SK-N-MC (cell line): ENCODE measurements at places on chromosomes 6 and 20.
A peak's percentile ranks its signal among the peaks of the same experiment; 100 is the strongest.

DNA sequence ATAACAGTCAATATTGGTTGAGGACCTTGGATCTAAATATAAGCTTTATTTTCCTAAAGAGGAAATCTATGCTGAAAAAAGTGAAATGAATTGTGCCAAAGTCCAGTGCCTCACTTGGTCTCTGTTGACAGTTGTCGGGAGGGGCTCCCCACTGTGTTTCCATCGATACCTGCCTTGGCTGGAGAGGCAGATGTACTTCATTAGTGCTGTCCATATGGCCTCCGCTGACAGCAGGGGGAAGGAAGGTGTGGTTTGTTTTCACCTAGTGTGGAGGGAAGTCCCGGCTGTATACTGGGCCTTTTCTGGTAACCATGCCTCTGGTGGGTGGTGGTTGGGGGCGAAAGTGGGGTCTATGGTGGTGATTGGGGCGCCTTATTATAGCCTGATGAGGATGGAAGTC is 42.7 kb downstream of the CD2AP start:
- no peak for DNase-seq

- DNase-seq, result no peak
Observed at GRCh38 chr6:34070315-34071135, 75.4 kb downstream of the GRM4 start.

- no peak for DNase-seq
Observed at GRCh38 chr6:73028124-73028766, 197.1 kb downstream of the KHDC1L start.

- DNase-seq, result no peak
Observed at GRCh38 chr6:105028898-105029297, 72.0 kb downstream of the LIN28B start.

DNA sequence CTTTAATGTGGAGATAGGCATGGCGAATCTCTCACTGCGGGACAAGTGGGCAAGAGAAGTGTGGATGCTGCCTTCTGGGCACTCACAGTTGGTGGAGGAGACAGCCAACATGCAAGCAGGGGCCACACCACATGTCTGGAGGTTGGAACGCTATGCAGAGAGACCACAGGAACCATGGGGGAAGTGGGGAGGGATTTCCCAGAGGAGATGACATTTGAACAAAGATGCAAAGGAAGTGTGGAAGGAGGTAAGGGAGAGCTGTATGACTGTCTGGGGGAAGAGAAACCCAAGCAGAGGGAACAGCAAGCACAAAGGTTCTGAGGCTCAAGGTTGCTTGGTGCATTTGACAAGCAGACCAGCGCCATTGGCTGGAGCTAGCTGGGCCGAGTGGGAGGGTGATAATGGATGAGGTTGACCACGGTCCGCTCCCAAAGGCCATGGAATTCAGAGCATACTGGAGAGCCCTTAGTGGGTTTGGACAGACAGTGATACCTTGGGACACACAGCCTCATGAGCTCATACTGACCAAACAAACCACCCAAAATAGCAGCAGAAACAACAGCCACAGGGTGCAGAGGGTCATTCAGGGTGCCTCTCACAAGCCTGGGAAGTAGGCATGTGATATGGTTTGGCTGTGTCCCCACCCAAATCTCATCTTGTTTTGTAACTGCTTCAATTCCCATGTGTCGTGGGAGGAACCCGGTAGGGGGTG is 7.6 kb upstream of the FAM110A start:
- DNase-seq, result no peak

- DNase-seq, result no peak
Observed at GRCh38 chr20:48843057-48843806, 15.4 kb upstream of the PREX1 start.

DNA sequence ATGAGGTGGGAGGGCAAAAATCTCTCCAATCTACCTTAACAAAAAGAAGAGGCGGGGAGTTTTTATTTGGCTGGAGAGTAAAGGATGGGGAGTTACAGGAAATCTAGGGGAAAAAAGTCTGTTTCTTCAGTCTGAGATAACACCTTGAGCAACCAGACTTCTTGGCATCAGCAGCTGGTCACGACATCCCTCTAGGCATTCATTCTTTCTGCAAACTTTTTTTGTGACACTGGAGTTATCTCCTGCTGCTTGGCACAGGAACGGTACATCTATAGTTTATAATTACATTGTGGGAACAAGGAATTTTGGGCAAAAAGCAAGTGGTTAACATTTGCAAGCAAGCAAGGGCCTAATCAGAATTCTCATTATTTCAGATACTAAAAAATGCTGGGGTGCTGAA is 50.6 kb upstream of the IFNGR1 start:
- DNase-seq, result no peak

DNA sequence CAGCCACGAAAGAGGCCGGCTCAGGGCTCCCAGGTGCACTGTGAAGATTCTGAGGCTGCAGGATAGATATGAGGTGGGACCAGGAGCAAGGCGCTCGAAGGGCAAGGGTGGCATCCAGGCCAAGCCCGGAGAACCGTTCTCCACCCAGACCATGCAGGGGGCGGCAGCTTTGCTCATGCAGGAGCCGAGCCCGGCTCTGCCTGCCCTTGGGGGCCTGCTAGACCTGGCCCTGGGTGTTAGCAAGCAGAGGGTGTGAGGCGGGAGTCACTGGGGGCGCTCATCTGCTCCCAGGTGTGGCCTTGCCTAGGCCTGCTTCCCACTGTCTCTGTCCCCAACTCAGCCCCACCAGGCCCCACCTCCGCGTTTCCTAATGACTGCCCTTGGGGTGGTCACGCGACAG is 59.4 kb downstream of the WDR27 start:
- no peak for DNase-seq

GRCh38 chr20:55283889-55284288 is 721.4 kb downstream of the CBLN4 start:
- no peak for DNase-seq

DNA sequence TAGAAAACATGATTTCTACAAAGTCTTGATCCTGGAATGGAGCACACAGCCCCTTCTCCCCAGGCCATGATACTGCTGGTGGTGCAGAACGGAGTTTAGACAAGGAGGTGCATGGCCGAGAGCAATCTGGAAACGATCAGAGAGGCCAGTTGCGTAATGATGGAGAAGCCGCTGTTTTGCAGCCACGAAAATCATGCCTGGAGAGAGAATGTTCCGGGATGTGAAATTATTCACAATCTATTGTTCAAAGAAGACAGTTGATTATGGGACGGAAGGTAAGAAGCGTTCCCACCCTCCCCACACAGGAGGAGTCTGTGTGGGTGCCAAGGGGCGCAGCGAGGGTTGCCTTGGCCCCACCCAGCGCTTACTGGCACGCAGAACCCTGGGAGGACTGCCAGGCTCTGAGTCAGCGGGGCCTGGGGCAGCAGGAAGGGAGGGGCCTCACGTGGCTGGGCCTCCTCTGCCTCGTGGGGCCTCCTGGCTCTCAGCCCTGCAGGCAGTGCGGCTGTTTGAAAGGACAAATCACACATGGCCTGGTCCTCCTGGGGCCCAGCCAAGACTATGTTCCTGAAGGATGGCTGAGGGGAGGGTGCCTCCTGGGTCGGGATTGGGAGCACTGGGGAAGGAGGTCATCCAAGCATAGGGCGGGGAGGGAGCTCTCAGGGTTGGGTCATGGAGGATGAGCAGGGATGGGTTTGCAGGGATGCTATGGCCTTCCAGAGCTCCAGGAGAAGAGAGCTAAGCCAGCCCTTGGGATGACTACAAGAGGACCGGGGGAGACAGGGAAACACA is 8.7 kb upstream of the AP5S1 start:
- peak; percentile 94 for DNase-seq

GRCh38 chr6:3911614-3912336 is 62.6 kb downstream of the FAM50B start:
- DNase-seq, result no peak

DNA sequence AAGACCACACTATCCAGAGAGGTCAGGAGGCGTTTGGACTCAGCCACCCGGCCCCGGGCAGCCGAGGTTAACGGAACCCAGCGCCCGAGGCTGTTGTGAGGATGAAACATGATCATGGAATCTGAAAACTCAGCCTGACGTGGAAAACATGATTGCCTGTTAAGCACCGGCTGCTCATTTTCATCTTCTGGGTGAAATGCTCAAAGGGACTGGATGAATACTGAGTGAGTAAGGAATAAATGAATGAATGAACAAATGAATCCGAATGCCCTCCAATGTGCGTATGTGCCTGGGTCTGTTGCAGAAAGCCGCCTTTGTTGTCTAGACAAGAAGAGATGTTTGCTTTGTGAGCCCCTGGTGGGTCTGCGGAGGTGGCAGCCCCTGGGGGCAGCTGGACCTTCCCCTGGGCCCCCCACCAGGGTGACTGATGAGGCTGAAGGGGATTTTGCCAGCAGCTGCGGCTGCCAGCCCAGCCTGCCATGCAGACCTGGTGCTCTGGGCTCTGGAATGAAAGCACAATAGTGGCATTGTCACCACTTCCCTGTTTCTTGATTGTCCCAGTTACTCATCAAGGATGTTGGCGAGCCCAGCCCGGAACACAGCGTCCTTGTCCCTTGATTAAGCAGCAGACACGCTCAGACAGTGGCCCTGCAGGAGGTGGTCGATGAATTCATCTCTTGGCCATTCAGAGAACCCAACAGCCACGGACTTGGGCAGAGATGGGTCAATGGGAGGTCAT is 211.1 kb downstream of the ANKRD60 start:
- no peak for DNase-seq

GRCh38 chr6:38871741-38872568 is 156.8 kb downstream of the DNAH8 start:
- DNase-seq, result peak; percentile 16

DNA sequence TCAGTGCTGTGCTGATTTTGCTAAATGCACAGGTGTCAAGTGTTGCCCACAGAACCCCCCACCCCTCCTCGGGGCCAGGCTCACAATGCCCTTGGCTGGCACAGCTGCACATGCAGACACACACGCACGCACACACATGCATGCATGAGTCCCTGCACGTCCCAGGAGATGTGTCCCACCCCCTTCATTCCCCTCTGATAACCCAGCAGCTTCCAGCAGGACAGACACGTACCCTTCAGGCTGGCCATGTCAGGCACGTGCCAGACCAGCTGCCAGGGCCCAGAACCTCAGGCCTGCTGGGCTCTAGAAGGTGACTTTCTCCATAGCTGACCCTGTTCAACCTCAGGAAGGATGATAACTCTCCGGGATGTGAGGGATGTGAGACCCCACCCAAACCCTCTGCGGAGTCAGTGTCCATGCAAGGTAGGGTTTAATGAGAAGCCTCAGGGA is 44.4 kb downstream of the MRPL14 start:
- DNase-seq, result no peak

DNA sequence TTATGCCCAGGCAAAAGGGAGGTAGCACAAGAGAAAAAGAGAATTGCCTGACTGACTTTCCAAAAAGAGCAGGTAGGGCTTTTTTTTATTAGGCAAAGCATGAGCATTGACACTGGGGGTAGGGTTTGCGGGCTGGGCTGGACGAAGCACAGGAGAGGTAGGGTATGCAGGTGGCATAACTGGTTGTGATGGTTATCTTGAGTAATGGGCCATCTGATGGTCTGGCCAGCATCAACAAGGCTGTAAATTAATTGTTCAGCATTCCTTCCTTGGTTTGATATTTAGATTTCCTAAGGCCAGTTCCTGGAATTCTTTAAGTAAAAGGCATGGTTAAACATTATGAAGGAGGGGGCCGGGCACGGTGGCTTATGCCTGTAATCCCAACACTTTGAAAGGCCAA is 13.9 kb upstream of the BFSP1 start:
- DNase-seq, result no peak

DNA sequence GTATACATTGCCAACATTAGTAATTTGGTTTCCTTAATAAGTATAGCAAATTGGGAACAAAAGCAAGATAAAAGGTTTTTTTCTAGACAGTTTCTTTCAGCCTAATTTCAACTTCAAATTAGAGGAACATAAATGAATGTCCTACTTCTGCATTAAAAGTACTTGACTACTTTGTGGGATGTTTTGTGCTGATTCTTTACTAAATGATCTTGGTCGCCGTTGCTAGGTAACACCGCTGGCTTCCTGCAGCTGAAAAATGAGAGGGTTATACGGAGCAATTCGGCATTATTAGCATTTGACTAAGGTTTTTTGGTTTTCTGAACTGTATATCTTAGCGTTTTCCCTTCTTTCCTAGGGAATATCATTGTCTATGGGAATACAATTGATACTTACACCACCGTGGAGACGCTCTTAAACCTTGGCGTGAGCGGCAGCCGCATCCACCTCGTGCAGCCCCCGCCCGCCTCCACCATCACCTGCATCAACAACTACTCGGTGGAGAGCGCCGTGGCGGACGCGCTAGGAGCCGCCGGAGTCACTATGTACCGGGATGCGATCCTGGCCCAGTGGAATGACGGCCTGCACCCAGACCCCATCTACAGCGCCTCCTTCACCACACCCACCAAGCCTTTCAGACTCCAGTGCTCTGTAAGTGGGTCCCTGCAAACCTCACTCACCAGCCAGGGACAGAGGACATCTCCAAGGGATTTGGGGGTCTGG is 90.9 kb upstream of the INSM1 start:
- DNase-seq, result no peak

- DNase-seq, result no peak
Observed at GRCh38 chr20:61507778-61508177, 255.7 kb downstream of the CDH4 start.

GRCh38 chr6:66970373-66970772 is 1263.3 kb upstream of the EYS start:
- DNase-seq, result no peak

DNA sequence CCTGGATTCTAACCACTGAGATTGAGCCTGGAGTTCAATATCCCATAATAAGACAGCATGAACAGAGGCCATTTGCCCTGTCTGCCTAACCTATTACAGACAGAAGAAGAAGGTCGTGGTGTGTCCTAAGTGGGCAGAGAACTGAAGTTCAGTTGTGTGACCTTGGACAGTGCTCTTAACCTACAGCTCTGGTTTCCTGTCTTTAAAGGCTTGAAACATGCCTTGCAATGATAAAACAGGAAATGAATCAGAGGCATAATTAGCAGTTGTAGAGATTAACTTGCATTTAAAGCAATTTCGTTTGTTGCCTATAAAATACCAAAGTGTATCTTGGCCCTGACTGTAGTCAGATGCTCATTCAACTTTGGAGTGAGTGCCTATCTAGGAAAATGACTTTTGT is 507.2 kb upstream of the CHD6 start:
- no peak for DNase-seq

DNA sequence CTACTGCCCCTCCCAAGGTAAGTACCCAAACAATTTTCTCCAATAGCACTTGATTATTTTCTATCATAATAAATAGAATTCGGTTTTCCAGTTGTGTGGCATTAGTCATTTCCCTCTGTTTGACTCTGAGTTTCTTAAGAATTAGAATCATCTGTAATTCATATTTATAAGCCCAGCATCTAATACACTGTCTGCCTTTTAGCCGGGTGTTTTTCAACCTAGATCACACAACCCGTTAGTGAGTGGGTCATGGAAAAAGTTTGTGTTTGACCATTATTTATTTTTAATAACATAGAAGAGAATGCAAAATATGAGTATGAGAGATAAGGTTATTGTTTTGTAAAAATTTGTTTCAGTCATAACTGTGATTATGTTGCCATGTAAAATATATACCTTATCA is 701.6 kb downstream of the RFPL4B start:
- no peak for DNase-seq

DNA sequence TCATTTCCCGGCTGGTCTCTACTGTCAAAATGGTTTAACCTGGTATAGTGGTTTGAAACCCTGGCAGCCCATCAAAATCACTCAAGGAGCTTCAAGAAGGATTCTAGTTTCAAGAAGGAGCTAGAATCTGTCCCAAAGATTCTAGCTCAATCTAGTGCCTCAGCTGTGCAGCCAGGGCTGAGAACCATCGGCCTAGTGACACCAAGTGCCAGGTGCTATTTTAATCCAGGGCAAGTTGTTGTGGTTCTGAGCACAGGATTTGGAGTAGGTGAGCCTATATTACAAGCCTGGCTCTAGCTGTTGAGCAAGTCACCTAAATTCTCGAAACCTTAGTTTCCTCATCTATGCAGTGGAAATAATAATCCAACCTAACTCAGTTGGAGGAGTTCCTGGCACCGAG is 3.7 kb downstream of the MOCS1 start:
- no peak for DNase-seq

- no peak for DNase-seq
Observed at GRCh38 chr20:61753987-61754956, 311.4 kb downstream of the TAF4 start.
